ENCODE measurements at places on chromosomes 6 and 20. TPM values are rescaled to one million over a fixed set of nuclear protein-coding genes. Genes with fewer than 3 reads are reported as not detected.
A peak's percentile ranks its signal among the peaks of the same experiment; 100 is the strongest.

The NKX2-4 gene
- polyA plus RNA-seq: not detected

The KCNK5 gene
- not detected for polyA plus RNA-seq

The ADGRF5 gene
- polyA plus RNA-seq: 0.28 TPM

The NMBR gene
- not detected for polyA plus RNA-seq

The HLA-F gene
- polyA plus RNA-seq: 0.93 TPM

The KIAA1755 gene
- polyA plus RNA-seq: 4.0 TPM

The JPH2 gene
- 1.8 TPM for polyA plus RNA-seq

DNA sequence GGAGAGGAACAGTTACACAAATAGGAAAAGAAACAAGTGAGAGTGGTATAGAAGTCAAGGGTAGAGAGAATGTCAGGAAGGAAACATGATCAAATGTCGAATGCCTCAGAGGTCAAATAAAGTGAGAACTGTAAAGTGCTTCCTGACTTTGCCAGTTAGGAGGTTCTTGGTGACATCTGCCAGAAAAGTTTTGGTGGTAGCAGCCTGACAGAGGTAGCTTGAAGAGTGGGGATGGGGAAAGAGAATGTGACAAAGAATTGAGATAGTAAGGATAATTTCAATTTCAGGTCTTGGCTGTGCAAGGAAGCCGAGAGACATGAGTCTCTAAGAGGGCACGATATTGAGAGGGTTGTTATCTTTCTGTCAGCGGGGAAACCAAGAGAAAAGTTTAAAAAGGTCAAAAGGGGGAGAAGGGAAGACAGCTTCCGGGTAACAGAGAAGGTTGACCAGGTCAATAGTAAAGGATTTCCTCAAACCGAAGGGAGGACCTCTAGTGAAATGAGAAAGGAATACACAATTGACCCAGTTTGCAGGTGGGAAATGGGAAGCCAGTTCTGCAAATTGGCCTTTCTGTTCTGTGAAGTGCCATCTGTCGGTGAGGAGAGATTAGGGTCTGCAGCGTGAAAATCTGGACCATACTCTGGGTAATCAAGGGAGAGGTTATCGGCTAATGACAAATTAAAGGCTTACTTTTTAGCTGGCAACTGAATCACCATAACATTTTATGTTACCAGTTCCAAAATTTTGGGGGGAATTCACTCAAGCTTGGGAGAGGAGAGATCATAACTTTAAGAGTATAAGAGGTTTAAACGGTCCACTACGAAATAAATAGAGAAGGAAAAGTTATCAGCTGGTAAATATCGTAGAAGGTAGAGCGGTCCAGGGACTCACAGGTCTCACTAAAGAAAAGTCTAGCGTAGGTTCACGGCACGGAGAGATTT, 973 bp upstream of the BRD2 start:
- DNase-seq: peak; percentile 58

GRCh38 chr6:102298051-102298450, 904.5 kb downstream of the GRIK2 start:
- DNase-seq: no peak

DNA sequence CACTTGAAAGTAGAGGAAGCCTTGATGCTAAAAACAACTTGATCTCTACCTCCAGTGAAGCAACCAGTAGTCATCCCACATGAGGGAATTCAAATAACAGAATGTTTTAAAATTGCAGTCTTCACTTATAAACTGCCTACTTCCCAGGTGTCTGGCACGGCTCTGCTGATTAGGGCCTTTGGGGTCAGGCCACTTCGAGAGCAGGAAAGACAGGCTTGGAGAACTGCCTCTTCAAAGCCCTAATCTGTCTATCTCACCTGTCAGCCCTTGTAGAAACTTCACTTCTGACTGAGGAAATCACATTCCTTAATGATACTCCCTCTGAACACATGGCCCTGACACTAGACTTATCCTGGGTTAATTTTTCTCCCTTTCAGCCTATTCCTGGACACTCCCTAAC, 458.6 kb downstream of the TENT5A start:
- no peak for DNase-seq

- no peak for DNase-seq
Measured at GRCh38 chr20:47676912-47677634, 108.2 kb downstream of the SULF2 start.

- DNase-seq: no peak
Measured at GRCh38 chr6:49662892-49663261, 26.2 kb upstream of the RHAG start.

- no peak for DNase-seq
Measured at GRCh38 chr20:15739035-15739434, 834.2 kb downstream of the KIF16B start.

DNA sequence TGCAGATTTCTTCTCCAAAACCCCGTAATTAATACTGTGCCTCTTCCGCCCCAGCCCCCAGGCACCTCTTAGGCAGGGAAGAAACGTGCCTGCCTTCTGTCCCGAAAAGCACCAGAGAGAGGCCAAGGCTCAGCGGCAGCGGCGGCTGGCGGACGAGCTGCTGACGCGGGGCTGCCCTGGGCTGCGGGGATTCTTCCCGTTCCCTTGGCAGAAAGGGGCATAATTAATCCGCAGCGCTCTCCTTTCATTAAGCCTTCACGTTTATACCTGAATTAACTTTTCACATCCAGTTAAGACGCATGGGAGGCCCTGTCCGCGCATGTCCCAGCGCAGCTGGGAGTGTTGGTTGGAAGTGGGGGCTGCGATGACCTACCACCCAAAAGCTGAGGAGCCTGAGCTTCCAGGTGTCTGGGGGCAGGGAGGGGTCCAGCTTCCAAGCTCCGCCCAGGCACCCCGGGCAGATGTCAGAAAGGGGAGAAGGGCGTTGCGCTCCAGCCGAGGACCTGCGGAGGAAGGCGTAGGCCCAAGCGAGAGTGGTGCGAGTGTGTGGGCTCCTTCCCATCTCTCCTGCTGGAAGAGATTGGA, 167.4 kb upstream of the LRFN2 start:
- no peak for DNase-seq

DNA sequence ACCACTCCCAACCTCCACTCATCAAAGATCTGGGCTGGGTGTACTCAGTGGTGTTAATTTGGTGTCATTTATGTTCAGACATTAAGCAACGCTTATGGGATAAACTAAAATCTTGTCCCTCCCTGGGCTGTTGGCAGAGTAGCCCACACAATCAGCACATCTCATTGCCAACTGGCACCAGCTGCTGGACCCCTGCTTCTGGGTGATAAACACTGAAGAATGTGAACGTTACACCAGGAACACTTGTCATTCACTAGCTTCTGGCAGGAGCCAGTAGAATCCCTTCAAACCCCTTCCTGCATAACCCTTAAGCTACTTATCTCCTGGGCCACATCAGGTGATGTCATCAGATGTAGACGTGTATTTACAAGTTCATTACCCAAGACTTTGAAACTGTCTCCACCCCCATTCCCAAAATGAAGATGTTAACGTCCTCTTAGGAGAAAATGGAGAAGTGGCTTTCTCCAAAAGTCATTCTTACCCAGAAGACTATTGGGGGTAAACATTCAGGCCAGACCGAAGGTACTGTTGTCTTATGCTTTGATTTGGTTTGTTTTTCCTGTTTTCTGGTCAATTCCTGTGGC, 107.8 kb upstream of the CD93 start:
- DNase-seq: no peak

DNA sequence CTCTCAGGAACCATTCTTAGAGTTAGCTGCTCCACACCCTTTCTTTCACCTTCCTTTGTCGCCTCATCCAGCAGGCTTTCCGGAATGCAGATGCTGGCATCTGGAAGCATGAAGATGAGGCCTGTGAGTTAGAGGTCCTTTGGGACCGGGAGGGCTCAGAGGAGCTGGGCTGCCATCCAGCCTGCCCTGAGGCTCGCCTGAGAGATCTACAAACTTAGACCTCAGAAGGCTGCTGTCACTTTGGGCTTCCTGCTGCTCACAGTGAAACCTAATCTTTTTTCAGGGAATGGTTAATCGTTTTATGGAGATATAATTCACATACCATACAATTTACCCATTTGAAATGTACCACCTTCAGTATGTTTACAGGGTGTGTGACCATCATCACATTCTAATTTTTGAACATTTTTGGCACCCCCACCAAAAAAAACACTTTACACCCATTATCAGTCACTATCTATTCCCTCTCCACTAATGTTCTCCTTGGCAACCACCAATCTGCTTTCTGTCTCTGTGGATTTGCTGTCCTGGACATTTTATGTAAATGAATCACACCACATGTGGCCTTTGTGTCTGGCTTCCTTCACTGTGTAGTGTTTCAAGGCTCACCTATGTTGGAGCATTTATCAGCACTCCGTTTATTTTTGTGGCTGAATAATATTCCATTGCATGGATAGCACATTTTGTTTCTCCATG, 20.0 kb upstream of the MPC1 start:
- DNase-seq: peak; percentile 89

DNA sequence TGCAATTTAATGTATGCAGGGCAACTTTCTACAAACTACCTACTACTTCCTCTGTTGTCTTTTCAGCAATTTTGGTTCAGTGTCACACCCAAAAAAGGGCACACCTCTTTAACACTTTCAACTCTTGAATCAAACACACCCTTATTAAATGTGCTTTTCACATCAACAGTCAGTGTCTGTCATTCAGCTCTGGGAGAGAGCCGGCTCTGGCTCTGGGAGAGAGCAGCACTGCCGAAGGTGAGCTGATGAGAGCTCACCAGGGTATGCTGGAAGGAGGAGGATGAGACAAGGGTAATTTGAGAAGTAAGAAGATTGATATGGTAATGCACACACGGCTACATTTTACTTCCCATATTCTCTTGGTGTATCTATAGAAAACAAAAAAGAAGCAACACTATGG, 134.3 kb downstream of the RTN4IP1 start:
- DNase-seq: no peak

DNA sequence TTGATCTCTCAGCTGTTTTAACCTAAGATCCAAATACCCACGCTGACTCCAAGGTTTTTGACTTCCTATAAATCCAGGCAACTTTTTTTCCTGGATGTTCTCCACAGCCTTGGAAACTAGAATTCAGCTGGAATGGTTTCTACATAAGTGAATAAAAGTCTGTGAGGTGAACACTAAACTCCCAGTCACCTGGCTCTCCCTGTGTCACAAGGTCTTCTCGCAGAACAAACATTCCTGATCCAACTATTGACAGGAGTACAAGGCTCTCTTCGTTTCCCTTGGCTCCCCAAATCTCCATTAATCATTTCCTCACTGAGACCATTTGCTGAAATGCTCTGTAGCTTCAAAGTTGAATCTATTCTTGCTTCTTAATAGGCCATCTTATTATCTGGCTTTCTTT, 265.7 kb downstream of the ADGRG6 start:
- DNase-seq: no peak

GRCh38 chr6:155646443-155646842, 190.8 kb upstream of the NOX3 start:
- no peak for DNase-seq

- no peak for DNase-seq
Measured at GRCh38 chr20:37808233-37809070, 94.5 kb upstream of the VSTM2L start.

- DNase-seq: peak; percentile 61
Measured at GRCh38 chr20:815914-816606, 17.5 kb upstream of the FAM110A start.

DNA sequence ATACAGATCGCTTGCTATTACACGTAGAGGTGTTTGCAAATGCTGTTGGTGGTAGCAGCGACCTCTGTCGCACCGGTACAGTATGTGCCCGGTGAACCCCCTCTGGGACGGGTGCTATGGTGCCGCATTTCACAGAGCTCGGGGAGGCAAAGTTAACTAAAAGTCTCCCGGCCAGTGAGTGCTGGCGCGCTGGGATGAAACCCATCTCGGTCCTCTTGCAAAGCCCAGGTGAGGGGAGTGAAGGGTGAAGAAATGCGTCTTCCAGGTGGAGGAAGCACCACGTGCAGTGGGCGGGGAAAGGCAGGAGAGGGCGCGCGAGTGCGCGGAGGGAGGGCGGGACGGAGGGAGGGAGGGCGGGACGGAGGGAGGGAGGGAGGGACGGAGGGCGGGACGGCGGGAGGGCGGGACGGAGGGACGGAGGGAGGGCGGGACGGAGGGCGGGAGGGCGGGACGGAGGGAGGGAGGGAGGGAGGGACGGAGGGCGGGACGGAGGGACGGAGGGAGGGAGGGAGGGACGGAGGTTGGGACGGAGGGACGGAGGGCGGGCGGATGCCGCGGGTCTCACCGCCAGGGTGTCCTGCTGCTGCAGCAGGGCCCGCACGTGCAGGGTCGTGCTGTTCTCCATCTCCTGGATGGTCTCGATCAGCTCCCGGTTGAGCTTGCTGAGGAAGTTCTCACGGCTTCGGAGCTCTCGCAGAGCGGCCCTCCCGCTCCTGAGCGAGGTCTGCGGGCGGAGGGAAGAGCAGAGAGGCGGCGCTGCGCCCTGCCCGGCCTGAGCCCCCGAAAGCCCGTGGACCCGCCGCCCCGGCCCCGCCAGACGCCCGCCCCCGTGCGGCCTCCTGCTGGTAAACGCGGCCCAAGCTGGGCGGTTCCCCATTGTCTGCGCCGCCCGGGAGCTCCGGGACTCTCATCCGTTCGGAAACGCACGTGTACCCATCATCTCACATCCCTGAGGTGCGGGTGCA, 11.7 kb downstream of the C20orf96 start:
- peak; percentile 77 for DNase-seq

GRCh38 chr20:7657569-7657968, 282.7 kb downstream of the HAO1 start:
- DNase-seq: no peak

DNA sequence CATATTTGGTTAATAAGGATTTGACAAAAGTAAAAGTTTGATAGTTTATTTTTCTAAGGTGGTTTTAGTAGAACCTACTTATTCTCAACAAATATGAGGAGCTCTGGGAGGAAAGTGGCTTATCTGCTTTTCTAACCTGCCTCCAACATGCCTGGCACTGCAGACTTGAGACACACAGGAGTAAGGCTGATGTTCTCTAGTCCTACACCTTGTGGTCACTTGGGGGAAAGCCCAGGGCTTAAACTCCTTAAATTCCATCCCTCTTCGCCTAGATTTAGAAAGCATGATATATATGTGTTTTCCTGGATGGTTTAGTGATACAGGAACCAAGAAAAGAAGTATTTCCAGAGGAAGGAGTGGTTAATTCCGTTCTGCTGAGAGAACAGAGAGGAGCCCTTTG, 39.9 kb upstream of the SAMD5 start:
- DNase-seq: no peak

GRCh38 chr6:130018744-130019325, 454 bp downstream of the L3MBTL3 start:
- DNase-seq: peak; percentile 51

GRCh38 chr6:137363805-137364138, 130.4 kb downstream of the OLIG3 start:
- peak; percentile 28 for DNase-seq
